NCI-H510A treated with DMSO at 0.1 percent for 48 hours (cell line): ENCODE measurements at places on chromosomes 13 and 19.

DNA sequence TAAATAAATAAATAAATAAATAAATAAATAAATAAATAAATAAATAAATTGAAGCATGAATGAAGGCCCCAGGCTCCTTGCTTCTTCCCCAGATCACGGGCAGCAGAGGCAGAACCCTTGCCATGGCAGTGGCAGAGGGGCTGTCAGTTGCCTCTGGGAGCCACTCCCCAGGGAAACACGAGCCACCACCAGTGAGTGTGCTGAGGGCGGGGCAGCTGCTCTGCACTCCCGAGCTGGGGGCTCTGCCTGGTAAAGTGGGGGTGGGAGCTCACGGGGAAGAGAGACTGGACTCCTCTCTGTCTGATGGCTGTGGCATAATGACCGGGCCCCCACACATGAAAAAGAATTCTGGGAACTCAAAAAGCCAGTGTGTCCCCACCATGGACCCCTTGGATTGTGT, 7.8 kb downstream of the FCAR start:
- DNase-seq, result no peak

GRCh38 chr13:75356421-75356820, 125.5 kb downstream of the TBC1D4 start:
- DNase-seq, result no peak

- DNase-seq, result no peak
Measured at GRCh38 chr13:37070145-37070695, 10.7 kb upstream of the SUPT20H start.

DNA sequence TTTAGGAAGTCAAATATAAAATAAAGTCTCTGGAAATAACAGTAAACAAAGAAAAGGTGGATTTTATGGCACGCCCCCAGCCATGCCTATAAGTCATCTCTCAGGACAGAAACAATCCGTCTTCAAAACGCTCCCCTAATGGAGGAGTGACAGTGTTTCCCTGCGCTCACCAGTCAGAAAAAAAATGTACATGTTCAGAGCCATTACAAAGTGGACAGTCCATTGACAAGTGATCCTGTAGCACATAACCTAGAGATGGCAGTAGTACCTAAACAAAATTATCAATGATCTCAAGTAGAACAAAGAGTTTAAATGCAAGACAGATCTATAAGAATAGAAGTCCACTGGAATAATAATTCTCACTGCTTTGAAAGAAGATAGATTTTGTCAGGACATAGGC, 891.7 kb upstream of the MIR17HG start:
- DNase-seq, result no peak
